HT1080 (cell line): ENCODE measurements at places on chromosomes 6 and 20.
A peak's percentile ranks its signal among the peaks of the same experiment; 100 is the strongest.

DNA sequence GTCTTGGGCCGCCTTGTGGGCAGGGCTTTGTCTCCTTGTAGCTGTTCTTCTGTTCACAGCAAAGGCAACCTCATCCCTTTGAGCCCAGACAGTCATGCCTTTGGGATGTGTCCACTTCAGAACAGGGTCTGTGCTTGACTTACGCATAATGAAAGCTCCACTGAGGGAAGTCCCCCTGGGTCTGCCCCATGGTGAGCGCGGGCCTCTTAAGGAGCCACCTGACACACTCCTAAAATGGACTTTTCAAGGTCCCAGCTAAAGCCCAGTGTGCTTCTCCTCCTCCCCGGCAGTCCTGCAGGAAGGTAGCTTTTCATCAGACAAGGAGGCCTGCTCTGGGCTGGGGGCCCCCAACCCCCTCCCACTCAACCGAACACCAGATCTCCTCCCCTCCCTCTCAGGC lies 24.9 kb upstream of the PMEPA1 start:
- no peak for DNase-seq

DNA sequence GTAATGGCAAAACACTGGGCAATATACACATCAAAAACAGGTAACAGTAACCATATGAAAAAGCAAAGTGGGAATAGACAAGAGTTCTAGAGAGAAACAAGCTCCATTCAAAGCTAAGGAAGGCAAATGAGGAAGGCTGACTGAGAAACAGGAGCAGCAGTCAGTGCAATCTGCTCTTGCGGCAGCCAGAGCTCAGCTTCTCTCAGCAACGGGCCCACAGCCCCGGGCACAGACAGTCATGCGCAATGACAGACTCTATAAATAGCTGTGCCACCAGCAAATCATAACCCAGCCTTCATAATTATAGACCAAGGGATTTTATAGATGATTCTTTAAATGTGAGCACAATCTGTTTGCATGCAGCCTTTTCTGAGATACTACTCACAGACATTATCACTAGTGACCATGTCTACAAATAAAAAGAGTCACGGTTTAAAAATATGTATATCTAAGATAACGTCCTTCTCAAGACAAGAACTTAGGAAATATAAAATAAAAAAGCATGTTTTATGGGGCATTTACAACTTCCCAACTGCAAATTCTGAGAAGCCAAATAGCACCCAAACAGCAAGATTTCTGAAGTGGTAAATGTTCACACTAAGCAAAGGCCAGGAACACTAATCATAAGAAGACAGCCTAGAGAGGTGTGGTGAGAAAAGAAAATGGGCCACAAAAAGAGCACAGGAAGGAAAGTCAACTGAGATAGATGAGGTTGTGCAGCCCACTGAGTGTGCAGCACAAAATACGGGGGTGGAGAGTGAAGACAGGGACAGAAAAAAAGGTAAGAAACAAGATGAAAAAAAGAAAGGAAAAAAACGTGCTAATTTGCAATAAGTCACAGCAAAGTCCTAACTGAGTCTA lies 39.9 kb upstream of the BEND6 start:
- no peak for DNase-seq

DNA sequence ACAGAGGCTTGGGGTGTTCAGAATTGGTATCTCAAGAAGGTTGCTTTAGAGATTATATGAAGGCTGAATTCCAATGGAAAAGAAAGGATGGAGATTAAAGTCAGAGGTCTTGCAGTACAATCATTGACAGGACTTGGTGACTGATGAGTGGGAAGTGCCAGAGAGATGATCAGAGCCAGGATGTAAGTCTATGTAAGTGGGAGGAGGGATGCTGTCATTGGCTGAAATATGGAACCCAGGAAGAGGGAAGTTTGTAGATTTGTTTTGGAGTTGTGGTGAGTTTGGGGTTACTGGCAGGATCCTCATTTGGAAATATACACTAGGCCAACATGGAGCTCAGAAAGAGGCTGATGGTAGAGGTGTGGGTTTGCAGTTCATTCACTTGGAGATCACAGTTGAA lies 23.8 kb upstream of the TNFAIP3 start:
- DNase-seq, result no peak

DNA sequence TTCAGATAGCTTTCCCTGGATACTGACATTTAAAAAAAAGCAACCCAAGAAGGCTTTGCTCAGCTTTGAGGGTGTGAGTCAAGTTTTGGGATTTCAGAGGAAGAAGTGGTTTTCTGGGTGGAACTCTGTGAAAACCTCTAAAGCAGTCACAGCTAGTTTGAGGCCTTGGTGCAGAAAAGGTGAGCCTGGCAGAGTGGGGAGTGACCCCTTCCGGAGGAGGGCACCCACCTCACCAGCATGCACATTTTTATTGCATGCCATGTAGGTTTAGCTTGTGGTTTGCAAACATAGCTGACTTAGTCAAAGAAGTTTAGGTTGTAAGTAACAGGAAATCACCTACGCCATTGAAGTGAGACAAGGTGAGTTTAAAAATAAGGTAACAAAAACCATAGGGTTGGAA lies 146.8 kb upstream of the PMEPA1 start:
- no peak for DNase-seq

GRCh38 chr6:44668976-44669934 lies 281.7 kb downstream of the CDC5L start:
- no peak for DNase-seq

- DNase-seq, result no peak
These were observed 6.0 kb upstream of the IER3 start for GRCh38 chr6:30750379-30750668.

GRCh38 chr20:62186887-62187866 lies 4.3 kb downstream of the MTG2 start:
- no peak for DNase-seq

GRCh38 chr6:108174371-108175175 lies 8.8 kb downstream of the NR2E1 start:
- DNase-seq, result no peak

- no peak for DNase-seq
These were observed 643.8 kb downstream of the HDGFL1 start for GRCh38 chr6:23213193-23213592.

- peak; percentile 14 for DNase-seq
These were observed 68.5 kb upstream of the FOXO3 start for GRCh38 chr6:108492131-108492766.

DNA sequence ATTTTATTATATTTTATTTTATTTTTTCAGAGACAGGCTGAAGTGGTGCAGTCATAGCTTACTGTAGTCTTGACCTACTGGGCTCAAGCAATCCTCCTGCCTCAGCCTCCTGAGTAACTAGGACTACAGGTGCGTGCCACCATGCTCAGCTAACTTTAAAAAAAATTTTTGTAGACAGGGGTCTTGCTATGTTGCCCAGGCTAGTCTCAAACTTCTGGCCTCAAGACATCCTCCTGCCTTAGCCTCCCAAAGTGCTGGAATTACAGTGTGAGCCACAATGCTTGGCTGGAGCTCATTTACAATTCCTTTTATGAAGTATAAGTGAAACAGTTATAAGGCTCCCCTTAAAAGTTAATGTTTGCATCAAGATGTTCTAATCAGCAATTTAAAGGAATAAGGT lies 14.5 kb downstream of the FUCA2 start:
- no peak for DNase-seq

- DNase-seq, result no peak
These were observed 11.2 kb downstream of the TNFRSF21 start for GRCh38 chr6:47298475-47298874.

DNA sequence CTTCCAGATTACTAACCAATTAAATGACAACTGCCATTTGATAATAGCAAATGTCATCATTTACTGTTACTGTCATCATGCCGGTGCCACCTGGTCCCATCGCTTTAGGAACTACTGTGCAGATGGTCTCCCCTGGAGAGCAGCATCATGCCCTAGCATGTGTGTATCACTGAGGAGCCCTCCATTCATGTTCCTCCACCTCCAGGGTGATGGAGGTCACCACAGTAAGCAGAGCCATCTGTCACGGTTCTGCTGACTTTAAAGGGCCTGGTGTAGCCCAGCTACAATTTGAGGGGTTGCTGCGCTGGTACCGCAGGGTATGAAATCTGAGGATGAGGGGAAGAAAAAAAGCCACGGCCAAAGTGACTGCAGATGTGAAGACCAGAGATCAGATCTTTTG lies 118.8 kb upstream of the KCNK16 start:
- DNase-seq, result no peak

- DNase-seq, result no peak
These were observed 9.8 kb downstream of the VEGFA start for GRCh38 chr6:43779852-43780236.

DNA sequence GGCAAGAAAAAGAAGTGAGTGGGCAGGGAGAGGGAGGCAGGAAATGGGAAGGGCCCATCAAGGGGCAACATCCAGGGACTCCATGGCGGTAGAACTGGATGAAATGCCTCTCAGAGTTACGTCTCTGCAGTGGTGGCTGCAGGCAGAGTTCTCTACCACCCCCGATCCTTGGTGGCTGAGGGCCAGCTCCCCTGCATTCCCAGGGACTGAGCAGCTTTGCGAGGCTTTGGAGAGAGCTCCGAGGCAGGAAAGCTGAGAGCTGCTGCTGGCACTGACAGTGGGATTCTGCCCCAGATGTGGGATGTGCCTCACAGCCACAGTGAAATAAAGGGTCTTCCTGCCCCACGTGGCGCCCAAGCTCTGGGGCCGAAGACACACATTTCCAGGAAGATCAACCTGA lies 236.6 kb downstream of the SLC24A3 start:
- DNase-seq, result no peak

DNA sequence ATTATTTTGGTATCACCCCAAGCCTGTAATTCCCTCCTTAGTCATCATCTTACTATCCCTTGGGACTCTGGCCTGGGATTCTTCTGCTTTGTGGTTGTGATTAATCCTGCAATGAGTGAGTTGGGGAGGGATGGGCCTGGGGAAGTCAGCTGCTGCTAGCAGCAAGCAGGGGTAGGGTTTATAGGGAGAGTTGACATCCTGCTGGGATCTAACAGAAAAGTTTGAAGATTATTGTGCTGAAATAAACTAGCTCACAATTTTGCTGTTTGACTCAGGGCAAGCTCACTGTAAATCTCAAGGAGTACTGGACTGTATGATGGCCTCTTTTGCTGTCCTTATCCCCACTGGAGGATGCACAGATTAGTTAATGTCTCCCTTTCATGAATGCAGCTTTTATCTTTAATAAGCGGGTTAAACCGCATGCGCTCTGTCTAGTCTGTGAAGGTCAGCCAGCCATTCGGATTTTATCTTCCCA lies 83.4 kb downstream of the JARID2 start:
- peak; percentile 93 for DNase-seq

DNA sequence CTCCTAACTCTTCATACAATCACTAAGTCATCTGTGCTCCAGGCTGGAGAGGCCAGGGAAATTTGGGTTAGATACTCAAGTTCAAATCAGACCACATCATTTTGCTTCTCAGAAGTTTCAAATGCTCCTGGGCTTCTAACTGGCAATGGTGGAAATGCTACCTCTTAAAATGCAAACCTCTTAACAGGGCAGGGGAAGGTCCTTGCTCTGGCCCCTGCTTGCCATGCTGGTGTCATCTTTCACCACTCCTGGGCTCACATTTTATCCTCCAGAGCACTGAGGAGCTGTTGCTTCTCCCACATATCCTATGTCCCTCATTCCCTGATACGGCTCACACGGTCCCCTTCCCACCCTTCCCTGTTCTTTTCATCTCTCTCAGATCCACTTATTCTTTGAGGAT lies 41.8 kb upstream of the NT5E start:
- DNase-seq, result no peak

DNA sequence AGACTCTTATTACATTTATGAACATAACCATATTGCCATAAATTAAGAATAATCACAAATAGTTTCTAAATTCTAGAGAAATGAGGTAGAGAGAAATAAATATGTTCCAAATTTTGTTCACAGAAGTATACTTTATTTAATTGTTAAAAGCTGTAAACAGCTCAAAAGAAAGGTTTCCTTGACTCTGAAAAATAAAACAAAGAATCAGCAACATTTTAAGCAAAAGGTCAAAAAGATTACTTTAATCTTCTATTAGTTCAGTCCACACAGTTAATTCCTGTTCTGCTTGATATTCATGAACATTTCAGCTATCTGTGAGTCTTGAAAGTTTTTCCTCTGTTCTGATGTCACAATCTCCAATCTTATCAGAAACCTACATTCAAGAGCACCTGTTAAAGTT lies 197.9 kb downstream of the GJA1 start:
- no peak for DNase-seq

- DNase-seq, result no peak
These were observed 31.0 kb downstream of the ZC3H12D start for GRCh38 chr6:149453597-149454345.

DNA sequence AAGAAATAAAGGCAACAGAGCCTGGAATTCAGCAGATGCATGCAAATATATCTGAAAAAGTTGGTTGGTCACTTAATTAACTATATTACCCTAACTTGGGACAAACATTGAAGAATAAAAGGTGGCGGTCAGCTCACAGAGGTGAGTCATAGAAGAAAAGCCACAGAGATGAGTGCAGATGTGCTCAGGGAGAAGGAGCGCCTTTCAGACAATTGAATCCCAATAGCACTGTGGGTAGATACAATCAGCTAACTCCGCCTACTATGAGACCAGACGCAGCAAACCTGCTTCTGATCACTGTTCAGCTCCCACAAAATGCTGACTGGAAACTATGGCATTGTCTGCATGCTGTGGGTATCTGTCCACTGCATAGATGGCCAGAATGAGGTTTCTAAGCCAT lies 447.8 kb downstream of the PTPRT start:
- peak; percentile 2 for DNase-seq

- no peak for DNase-seq
These were observed 840 bp downstream of the PPP1R3D start for GRCh38 chr20:59939052-59939878.

- peak; percentile 6 for DNase-seq
These were observed 77.1 kb downstream of the SGK1 start for GRCh38 chr6:134240665-134241431.

DNA sequence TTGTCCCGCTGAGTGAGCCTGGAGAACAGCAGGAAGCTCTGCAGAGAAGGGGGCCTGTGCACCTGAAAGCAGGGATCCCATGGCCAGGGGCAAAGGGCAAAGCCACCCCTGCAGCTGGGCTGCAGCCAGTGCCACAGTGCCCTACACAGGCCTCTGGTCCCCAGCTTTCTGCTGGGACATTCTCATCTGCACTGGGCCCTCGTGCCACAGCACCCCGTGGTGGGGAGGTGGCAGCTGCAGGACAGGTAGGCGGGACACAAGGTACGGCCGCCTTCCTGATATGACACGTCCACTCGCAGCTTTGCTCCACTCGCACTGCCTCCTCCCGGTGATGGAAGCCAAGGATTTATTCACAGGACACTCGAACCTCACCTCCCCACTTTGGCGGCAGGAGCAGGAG lies 27.2 kb downstream of the INSM1 start:
- DNase-seq, result no peak

- DNase-seq, result peak; percentile 95
These were observed 135.7 kb downstream of the BTBD3 start for GRCh38 chr20:12053353-12053752.

GRCh38 chr20:8647961-8648441 lies 420.9 kb upstream of the PLCB4 start:
- DNase-seq, result no peak
